ENCODE measurements at places on chromosomes 3 and 15. TPM values are rescaled to one million over a fixed set of nuclear protein-coding genes. Genes with fewer than 3 reads are reported as not detected.

The IL1RAP gene
- total RNA-seq = 7.6 TPM

The SLC9C1 gene
- total RNA-seq = not detected

DNA sequence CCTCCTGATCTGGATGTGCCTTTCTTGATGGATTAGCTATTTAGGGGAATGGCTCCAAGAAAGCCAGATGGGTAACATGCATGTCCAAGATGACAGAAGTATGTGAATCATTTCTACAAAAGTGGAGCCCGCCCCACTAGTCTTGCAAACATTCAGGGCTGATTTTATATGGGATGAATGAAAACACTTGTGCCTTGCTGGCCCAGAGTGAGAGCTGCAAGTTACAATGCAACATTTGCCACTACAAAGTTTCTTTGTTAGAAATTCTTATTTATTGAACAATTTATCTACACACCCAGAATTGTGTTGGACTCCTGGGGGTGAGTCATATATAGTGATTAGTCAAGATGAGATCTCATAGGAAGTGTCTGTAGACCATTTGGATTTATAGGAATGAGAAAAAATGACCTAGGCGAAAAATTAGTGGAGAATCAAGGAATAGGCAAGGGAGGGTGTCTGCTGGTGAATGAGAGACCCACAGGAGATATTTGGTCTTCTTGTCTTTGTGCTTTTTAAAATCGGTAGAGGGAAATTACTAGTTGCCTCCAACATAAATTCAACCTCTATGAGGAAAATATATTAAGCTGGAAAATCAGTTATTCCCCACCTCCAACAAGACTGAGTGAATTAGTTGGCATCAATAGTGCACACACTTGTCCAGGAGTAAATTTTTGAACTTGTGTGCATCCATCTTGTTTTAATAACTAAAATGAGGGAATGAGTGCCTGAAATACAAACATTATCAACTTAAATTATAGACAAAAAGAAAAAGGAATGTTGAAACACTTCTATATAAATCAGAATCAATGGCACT, 53.5 kb upstream of the DCBLD2 start:
- no peak for DNase-seq

GRCh38 chr3:55158345-55158744, 230.5 kb upstream of the LRTM1 start:
- no peak for DNase-seq

Data from pancreas (tissue), 10 donors.